ENCODE measurements at places on chromosomes 12 and 14.

DNA sequence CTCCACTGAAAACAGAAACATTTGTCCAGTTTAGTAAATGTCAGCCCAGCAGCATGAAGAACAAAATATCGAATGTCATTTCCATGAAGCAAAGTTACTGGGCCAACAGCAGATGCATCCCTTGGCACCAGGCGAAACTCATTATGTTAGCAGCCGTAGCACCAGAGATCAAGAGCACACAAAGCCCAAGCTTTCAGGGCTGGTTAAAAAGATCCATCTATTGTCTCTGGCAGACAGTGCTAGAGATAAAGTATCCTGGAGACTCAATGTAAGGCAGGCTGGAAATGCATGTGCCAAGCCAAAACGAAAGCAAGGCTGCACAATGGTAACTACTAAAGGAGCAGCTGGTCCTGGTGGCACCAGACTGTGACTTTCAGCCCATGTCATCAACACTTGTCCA is 120.3 kb upstream of the PLEKHG7 start:
- DNase-seq: no peak

- no peak for DNase-seq
Observed at GRCh38 chr12:118842866-118843265, 138.5 kb upstream of the SRRM4 start.

DNA sequence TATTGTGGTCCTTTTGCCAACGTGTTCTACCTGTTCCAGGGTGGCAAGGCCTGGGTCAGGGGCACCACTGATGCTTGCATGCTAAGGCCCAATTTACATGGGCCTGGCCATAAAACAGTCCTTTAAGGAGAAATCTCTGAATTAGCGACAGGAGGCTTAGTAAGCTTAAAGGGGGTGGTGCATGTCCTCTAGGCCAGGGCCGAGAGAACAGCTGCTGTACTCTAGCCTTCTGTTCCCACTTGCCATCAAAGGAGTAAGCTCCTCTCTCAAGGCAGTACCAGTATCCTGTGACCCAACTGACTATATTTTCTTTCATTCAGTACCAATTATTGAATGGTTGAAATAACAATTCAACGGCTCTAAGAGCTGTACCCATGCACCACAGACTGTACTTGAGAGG is 67.7 kb upstream of the ZDHHC17 start:
- DNase-seq: no peak

DNA sequence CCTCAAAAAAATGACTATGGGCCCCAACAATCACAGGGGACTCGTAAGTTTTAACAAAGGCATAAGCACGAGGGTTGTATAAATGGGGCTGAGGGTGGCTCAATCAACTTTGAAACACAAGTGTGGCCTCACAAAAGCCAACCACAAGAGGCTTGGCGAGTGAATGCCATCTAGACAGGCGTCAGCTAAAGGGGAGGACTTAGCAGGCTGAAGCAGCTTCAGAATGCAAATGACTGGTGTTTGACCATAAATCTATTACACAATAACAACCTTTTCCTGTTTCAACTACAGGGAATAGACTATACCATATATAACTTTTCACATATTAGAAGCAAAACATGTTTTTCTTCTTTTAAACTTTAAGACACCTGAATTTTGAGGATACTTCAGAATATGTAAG is 777.9 kb downstream of the FSCB start:
- no peak for DNase-seq

DNA sequence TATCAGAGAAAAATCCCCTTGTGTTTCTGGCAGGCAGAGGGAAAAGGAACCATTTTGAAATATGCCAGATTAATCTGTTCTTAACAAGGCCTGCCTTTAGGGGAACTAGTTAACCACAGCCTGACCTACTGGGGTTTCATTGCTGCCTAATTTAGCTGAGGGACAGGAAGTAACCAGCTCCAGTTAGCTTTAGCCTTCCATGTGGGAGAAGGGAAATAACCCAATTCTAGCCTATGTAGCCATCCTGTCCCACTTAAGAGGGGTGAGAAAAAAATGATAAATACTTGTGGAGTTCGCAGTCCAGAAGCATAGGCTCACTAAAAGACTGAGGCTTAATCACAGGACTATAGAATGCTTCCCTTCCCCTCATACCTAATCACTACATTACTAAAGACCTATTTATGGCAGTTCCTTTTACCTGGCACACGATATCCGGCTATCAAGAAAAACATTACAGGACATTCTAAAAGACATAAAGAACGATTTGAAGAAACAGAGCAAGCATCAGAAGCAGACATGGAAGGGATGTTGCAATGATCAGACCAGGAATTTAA is 22.8 kb downstream of the COX8C start:
- DNase-seq: peak; percentile 4
